ENCODE measurements at places on chromosomes 6 and 20.

GRCh38 chr20:35271904-35272303 is 6.0 kb downstream of the MMP24OS start:
- no peak for DNase-seq

- no peak for DNase-seq
These were observed 542 bp downstream of the FGD2 start for GRCh38 chr6:37005827-37006567.

DNA sequence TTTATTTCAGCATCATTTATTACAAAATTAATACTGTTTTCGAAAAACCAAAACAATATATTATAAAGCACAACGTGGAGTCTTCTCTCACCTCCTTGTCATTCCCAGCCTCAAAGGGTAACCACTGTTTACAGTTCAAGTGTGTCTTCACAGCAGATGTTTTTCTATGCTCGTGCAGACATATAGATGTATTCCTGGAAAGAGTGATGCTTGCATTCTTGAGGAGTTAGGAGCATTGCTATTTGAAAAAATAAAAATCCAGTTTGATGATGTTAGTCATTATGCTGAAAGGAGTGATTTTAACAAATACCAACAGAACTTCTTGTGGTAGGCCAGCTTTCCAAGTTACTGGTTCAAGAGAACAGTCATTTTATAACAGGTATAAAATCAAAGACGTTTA is 234.9 kb downstream of the BCKDHB start:
- DNase-seq: no peak

- DNase-seq: no peak
These were observed 9.0 kb upstream of the NCOA6 start for GRCh38 chr20:34834459-34834893.

GRCh38 chr20:42795111-42795695 is 394.5 kb downstream of the PTPRT start:
- DNase-seq: no peak

GRCh38 chr6:52328303-52328662 is 33.7 kb upstream of the PAQR8 start:
- DNase-seq: no peak

DNA sequence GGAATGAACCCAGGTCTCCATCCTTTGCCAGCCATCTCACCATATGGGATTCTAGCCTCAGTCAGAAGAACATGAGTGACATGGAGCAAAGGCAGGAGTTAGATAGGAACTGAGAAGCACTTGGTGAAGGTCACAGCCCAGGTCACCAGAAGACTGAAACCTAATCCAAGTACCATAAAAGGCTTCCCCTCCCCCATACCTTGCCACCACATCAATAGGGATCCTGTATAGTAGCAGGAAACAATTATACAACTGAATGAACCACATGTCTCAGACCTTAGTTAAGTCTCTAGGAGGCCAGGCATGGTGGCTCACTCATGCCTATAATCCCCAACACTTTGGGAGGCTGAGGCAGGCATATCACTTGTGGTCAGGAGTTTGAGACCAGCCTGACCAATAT is 49.6 kb downstream of the KIZ start:
- DNase-seq: no peak

DNA sequence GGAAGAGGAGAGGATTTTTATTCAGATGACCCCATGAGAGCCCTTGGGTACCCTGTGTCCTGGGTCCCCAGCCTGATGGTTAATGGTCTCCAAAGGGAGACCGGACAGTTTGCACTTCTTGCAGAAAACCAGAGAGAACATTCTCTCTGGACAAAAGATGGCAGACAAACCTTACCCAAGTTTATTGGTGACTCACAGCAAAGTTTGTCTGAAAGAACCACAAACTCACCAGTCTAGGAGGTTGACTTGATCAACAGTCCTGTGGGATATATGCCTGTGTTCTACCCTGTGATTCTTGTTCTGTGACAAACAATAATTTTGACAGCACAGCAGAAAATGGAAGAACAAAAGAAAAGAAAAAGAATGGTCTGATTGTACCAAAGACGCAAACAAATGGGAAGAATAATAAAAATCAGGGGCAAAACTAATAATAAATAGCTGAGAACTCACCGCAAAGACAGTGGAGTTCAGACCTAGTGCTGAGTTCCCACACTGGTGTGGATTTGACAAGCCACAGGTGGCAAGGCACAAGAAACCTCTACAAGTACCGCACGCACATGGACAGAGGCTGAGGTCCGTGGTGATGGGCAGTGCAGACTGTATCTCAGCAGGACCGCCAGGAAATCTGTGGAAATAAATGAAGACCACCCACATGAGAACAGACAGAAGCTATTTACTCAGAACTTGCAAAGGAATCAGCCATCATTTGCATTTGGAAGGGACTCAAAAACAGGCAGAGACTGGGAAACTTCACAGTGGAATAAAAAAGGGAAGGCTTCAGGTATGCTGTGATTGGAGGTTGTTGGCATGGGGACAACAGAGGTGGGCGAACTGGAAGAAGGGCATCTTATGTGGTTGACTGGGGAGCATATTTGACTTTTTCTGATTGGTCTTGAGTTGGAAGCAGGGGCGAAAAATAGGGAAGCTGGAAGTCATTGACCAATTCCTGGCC is 246.3 kb upstream of the RNF24 start:
- DNase-seq: no peak

DNA sequence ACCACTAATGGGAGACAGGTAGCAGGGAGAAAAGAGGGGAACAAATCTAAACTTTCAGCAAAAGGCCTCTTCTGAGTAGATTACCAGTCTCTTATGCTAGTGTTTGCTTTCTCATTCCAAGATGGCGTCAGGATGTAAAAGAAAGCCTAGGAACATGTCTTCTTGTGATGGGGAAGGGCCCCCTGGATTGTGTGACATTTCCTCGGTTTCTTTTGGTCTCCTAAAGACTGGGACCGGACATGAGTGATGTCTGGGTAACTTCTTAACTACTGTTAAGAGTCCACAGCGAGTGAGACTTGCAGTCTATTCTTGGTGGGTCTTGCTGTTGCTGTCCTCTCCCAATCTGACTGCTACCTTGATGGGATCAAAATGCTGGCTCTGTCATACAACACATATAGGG is 60.3 kb downstream of the ADGRB3 start:
- DNase-seq: no peak

DNA sequence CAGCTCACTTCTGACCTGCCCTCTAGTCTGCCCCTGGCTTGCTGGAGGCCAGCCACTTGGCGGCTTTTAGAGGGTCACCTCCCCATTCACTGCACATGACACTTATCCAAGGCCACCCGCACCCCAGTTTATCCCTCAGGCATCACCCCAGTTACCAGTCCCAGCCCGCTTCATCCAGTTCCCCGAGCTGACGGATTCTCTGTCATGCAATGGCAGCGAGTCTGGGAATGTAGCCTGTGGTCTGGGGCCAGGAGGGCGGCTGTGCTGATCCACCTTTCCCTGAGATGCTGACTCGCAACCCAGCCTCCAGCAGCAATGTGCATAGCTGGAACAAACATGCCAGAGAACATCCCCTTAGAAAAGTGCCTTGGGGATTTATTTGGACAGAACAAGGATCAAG is 25.8 kb downstream of the SYNDIG1 start:
- no peak for DNase-seq

DNA sequence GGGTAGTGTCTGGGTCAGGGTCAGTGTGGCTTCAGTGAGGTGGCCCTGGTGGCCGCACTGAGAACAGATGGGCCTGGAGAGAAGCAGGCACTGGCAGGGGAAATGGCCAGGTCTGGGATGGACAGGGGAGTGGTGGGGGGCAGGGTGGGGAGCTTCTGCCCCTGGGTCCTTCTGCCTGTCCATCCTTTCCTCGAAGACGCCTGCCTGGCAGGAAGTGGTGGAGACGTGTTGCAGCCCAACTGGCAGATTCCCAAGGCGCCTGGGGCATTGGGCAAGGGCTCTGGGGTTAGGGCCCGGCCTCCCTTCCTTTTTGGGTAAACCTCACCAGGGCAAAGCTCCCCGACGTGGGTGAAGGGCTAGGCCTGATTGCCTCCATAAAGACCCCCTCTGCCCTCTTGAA is 10.4 kb downstream of the SRC start:
- DNase-seq: peak; percentile 78

DNA sequence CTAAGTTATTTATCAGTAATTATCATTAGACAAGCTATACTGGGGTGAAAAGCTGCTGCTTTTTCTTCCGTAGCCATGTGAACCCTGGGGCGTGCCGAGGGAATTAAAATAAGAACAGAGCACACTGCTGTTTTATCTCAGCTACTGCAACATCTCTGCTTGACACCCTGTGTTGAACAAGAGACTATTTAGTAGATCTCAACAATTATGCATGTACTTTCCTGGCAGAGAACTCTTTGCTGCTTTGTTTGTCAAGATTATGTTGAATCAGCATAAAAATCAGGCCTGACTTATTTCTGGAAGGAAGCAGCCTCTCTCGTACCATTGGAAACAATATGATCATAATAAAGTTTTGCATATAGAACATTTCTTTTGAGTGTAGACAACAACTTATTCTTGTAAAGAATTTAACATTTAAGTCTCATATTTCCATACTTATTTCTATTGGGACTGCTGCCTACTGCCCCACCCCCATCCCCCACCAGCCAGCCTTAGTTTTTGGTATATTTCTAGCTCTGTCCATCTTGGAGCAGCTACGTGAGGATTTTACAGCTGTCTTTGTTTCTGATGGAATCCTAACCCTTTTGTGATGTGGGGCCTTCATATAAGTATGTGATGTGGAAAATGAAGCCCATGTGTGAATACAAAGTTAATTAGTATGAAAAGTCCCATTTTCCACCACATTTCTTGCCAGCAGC is 1011.4 kb downstream of the KIF16B start:
- DNase-seq: no peak

- DNase-seq: no peak
These were observed 40.0 kb upstream of the OPN5 start for GRCh38 chr6:47741807-47742206.

DNA sequence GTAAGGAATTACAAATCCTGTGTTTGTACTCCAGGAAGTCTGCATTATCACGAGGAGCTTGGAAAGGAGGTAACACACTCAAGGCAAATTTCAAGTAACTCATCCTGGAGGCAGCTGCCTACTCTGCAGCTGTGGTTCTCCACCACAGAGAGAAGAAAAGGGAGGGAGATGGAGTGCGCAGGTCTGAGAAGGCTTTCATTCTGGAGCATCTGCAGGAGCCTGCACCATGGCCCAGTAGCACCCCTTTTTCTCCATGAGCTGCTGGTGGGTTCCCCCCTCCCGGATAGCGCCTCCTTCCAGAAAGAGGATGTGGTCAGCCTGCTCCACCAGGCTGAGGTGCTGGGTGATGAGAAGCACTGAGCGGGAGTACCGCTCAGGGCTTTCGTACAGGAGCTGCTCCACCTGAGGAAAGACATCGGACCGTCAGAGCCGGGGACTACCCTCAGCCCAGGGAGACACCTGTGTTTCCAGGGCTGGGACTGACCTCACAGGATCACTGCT is 1.6 kb upstream of the PSMB8 start:
- no peak for DNase-seq

- DNase-seq: no peak
These were observed 229.8 kb downstream of the SOX4 start for GRCh38 chr6:21823371-21823770.

GRCh38 chr20:22575087-22575721 is 9.2 kb downstream of the FOXA2 start:
- no peak for DNase-seq

GRCh38 chr6:77425216-77425615 is 38.1 kb downstream of the HTR1B start:
- DNase-seq: no peak

- no peak for DNase-seq
These were observed 16.7 kb upstream of the BLCAP start for GRCh38 chr20:37544386-37544785.

DNA sequence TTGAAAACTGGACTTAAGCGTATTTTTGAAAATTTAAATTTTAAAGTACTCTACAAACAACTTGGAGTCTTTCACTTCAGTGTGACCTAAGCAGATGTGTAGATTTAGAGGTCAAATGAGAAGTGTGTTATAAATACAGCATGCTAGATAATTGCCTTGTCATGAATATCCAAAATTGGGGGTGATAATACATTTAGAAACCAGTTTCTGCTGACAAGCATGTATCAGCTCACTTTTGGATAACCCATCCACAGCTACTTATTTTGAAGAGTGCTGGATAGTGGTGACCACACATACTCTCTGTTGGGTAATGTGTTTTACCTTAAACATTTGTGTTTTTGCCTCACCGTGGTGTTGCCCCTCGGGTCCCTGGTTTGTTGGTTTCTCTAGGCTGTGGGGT is 14.9 kb downstream of the RREB1 start:
- no peak for DNase-seq

DNA sequence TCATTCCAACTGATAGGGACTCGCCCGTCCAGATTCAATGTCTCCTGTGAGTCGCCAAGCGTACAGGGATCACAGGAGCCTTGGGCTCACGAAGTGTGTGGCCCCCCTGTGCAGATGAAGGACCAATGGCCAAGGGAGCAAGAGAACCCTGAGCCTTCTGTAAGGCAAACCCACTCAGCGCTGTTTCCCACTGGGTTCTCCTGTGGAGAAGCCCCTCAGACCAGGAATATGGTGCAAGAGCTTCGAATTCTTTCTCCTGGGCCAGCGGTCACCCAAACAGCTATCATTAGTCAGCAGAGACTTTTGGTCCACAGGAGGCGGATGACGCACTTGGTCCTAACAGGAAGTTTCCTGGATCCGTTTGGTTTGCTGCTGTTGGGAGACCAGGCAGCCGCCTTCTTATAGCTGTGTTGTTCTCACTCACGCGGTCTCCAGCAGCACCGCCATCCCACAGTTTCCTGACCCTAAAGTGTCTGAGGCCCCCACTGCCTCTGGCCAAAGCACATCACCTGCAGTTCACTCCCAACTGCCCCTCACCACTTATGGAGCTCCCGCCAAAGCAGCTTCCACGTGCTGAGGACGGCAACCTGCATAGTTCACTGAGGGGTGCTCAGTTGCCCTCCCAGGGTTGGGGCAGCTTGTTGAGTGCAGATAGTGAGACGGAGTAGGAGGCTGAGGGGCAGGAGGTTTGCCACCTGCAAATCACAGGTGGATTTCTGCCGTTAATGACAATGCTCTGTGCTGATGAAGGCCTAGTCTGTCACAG is 268.6 kb downstream of the ERMARD start:
- DNase-seq: peak; percentile 18

- no peak for DNase-seq
These were observed 4.9 kb downstream of the TBXT start for GRCh38 chr6:166162599-166163342.

GRCh38 chr20:890666-891057 is 25.5 kb downstream of the ANGPT4 start:
- DNase-seq: no peak

DNA sequence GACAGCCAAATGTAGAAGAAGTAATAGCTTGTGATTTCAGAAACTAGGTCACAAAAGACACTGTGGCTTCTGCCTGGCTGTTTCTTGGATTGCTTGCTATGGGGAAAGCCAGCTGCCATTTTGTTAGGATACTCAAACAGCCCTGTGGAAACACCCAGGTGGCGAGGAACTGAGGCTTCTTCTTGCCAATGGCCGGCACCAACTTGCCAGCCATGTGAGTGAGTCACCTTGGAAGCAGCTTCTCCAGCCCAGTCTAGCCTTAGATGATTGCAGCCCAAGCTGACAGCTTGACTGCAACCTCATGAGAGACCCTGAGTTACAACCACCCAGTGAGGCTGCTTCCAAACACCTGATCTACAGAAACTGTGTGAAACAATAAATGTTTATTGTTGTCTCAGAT is 11.9 kb upstream of the KIAA1755 start:
- DNase-seq: no peak

GRCh38 chr20:3714092-3714491 is 1.7 kb upstream of the SIGLEC1 start:
- no peak for DNase-seq

- DNase-seq: no peak
These were observed 26.1 kb downstream of the NCOA5 start for GRCh38 chr20:46063652-46064054.

GRCh38 chr6:37078814-37079213 is 73.4 kb downstream of the FGD2 start:
- DNase-seq: no peak
